Omental fat pad (tissue), 4 donors: ENCODE measurements at places on chromosomes 5 and 9. TPM values are rescaled to one million over a fixed set of nuclear protein-coding genes. Genes with fewer than 3 reads are reported as not detected.

Gene IRX2
- 0.63 TPM for total RNA-seq

Gene ALDH1B1
- total RNA-seq, result 23.7 TPM

Gene QSOX2
- 6.9 TPM for total RNA-seq

Gene PCA3
- not detected for total RNA-seq

Gene MRNIP
- 15.4 TPM for total RNA-seq

Gene BSPRY
- total RNA-seq, result not detected
